ENCODE measurements at places on chromosomes 3 and 15.

GRCh38 chr3:74617776-74618175 is 3.3 kb upstream of the CNTN3 start:
- no peak for DNase-seq

GRCh38 chr15:33724321-33725036 is 243.8 kb upstream of the CHRM5 start:
- no peak for DNase-seq

DNA sequence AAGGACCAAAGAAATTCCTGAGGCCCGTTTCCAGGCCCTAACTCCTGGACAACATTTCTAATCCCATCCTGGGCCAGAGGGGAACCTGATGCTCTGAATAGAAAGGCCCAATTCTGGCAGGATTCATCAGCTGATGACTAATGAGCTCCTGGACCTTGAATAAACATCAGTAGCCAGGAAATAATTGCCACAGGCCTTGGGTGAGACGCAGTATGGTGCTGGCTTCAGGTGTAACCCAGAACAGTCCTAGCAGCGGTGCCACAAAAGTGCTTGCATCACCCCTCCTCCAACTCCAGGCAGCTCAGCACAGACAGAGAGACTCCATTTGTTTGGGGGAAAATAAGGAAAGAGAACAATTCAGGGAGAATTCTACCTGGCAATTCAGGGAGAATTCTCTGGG is 184.7 kb upstream of the POU1F1 start:
- no peak for DNase-seq

GRCh38 chr15:78540871-78541743 is 863 bp downstream of the PSMA4 start:
- no peak for DNase-seq

DNA sequence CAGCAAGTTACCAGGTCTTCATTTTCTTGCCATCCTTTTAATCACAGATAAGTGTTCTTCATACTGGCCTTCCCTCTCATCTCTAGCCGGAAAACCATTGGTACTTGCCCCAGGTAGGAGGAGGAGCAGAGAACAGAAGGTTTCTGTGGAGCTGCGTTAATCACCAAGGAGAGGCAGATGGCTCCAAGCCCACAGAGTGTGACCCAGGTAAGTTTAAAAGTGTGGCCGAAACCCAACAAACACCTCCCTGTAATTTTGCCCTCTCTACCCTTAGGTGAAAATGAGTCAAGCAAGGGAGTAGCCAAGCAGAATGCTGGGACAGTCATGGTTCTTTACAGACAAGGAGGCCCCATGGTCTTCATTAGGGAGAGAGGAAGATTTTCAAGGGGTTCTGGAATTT is 37.3 kb downstream of the NFKBIZ start:
- DNase-seq, result no peak

GRCh38 chr15:50222181-50222580 is 40.2 kb downstream of the SLC27A2 start:
- DNase-seq, result no peak

DNA sequence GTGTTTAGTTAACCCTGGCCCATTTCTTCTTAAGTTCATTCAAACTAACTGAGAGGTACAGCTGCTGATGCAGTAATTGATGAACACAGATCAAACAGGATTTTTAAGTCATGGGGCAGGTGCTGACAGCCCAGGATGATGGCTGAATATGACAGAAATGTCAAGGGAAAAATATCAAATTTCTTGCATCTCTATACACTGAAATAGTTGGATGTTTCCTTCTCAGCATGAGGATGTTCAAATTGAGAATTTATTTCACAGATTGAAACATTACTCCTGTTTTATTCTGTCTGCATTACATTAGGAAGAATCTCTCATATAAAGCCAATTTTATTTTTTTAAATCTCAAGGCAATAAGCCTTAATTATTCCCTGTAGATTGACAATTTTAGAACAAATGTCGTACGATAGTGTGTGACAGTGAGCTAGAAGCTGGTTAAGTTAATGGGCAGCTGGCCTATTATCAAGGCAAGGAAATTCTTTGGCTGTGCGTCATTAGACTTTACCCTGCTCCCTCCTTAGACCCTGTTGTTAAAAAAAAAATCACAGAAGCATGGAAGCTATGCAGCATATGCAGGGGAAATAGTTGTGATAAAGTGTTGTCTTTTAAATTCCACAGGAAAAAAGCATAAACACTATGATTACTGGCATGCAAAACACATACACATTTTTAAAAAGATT is 183.8 kb upstream of the KCNMB2 start:
- no peak for DNase-seq

- DNase-seq, result no peak
Observed at GRCh38 chr15:71630475-71630809, 179.9 kb upstream of the NR2E3 start.
